ENCODE measurements at places on chromosomes 6 and 20.
A peak's percentile ranks its signal among the peaks of the same experiment; 100 is the strongest.

- DNase-seq = no peak
Measured at GRCh38 chr6:149478631-149479314, 6.0 kb downstream of the ZC3H12D start.

DNA sequence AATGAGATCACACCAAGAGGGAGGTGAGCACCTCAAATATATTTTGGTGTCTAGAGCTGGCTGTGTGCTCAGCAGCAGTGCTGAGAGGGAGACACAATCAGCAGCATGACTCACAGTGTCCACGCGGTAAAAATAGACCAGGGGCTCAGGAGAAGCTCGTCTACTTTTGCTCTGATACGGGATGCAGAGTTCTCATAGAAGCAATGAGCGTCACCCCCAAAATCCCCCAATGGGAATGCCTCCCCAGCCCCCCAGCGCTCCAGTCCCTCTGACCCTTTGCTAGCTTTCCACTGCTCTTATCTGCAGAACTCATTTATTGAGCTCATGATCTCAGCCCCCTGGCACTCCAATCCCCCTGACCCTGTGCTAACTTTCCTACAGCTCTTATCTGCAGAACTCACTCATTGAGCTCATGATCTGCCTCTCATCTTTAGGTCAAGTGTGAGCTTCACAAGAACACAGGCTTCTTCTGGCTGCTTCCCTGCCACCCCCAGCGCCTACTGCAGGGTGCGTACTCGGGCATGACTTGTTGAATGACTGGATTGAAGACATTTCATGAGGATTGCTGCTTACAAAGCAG lies 34.0 kb downstream of the SYNDIG1 start:
- DNase-seq = no peak

- DNase-seq = no peak
Measured at GRCh38 chr6:6545616-6546317, 42.8 kb upstream of the LY86 start.

GRCh38 chr6:40930555-40930954 lies 108.5 kb downstream of the UNC5CL start:
- DNase-seq = no peak

GRCh38 chr6:140653972-140654371 lies 1279.5 kb upstream of the CITED2 start:
- no peak for DNase-seq

GRCh38 chr6:159074120-159074684 lies 29.4 kb upstream of the TAGAP start:
- no peak for DNase-seq

DNA sequence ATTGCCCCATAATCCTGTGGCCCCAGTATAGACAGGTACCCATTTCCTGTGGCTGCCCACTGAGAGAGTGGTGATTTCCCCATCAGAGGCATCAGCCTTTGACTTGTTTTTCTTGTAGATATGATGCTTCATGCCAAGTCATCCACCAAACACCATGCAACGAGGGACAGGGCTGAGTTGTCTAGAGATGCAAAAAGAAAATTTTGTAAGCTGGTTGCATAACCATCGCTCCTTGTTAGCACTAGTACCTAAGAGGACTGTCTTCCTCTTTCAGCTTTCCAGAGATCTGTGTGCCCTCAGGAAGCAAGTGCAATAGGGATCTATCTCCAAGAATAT lies 166.8 kb downstream of the BCAS1 start:
- DNase-seq = no peak

GRCh38 chr6:71347119-71347518 lies 58.5 kb downstream of the OGFRL1 start:
- DNase-seq = no peak

- no peak for DNase-seq
Measured at GRCh38 chr6:99138445-99138844, 190.7 kb upstream of the FBXL4 start.

GRCh38 chr20:47466704-47467459 lies 34.8 kb upstream of the NCOA3 start:
- no peak for DNase-seq

DNA sequence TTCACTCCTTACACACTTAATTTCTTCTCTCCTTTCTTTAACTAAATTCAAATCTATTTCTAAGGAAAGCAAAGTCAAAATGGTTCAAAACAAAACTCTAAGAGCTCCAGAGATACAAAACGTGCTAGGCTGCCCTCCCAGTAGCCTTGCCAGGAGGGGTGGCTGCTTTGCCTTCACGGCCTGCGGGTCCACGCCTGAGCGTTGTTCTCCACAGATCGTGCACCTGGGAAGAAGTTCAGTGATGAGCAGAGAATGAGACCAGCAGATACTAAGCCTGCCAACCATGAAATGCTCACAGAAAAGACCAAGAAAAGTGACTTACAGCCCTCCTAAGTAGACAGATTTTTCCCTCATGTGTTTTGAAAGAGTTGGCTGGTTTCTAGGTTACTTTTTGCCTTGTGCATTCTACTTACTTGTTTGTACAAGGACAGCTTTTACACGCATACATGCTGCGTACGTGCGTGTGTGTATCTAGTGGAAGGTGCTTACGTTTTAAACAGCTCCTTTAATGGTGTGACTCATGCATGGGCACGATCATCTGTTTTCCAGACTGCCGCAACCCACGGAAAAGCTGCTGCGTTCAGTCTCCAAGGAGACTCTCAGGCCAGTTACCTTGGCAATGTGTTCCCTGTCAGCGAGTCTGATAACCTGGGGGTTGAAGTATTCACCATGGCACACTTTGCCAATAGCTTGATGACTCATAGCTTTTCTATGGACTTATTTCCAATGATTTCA lies 32.4 kb upstream of the PBOV1 start:
- DNase-seq = peak; percentile 18

DNA sequence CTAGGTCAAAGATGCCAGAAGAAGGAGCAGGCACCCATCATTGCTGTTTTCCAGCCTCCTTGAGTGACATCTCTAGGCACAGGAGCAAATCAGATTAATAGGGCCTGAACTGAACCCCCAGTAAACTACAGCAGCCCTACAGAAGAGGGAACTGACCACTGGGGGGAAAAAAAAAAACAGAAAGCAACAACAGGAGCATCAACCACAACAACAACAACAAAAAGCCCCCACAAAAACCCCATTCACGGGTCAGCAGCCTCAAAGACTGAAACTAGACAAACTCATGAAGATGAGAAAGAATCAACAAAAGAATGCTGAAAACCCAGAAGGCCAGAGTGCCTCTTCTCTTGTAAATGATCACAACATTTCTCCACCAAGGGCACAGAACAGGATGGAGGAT lies 537.4 kb upstream of the BTBD3 start:
- DNase-seq = no peak

GRCh38 chr6:129936329-129937165 lies 75.4 kb upstream of the TMEM244 start:
- DNase-seq = no peak

- no peak for DNase-seq
Measured at GRCh38 chr6:63672582-63673129, 37.1 kb downstream of the PHF3 start.

- no peak for DNase-seq
Measured at GRCh38 chr6:157941101-157941863, 40.4 kb upstream of the SYNJ2 start.

DNA sequence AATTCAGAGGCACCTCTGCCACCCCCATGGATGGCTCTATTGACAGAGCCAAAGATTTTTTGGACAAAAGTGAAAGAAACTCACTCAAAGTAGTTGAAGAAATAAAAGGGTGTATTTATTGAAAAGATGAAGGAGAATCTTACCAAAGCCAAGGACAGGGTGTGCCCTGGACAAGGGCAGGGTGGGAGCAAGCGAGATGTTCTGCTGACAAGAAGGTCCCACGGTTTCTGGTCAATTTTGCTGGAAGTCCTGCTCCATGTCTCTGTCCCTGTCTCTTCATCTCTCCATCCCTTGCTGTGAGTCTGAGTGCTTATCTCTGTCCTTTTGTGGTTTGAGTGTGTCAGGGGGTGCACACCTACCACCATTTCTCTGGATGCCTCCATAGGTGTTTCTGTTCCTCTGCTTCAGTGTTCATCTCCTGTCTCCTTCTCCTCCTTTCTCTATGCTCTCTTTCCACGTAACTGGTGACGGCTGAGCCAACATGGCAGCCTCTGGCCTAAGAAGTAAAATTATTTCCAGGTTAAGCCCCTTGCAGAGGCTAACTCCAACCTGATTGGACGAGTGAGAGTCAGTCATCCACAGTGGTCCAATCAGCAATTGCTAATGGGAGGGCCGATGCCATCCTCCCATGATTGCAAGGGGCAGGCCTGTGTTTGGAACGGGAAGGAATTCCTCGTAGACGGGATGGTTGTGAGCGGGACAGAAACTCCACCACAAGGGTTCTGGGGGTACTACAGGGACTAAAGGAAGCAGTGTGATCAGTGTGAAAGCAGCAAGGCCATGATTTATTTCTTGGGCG lies 502.1 kb upstream of the CDH4 start:
- DNase-seq = no peak

GRCh38 chr6:165439928-165440554 lies 130.6 kb upstream of the C6orf118 start:
- DNase-seq = no peak

- no peak for DNase-seq
Measured at GRCh38 chr6:157607317-157608109, 215.5 kb upstream of the SNX9 start.

DNA sequence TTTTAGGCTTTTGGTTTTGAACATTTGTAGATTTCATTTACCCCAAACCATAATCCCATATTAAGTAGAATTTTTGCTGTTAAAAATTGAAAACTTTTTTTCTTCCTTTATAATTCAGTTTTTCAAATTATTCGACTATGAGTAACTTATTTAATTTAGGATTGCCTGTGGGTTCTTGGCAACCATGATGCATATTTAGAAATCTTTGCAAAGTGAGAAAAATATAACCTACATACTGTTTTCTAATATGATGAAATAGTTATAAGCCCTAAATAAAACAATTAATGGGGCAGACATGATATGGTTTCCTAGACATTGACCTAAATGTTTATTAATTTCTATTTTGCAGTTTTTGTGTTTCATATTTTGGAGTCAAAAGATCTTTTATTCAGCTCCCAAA lies 23.6 kb downstream of the NEDD9 start:
- DNase-seq = no peak

- DNase-seq = no peak
Measured at GRCh38 chr20:48949304-48950170, 28.0 kb downstream of the ARFGEF2 start.

DNA sequence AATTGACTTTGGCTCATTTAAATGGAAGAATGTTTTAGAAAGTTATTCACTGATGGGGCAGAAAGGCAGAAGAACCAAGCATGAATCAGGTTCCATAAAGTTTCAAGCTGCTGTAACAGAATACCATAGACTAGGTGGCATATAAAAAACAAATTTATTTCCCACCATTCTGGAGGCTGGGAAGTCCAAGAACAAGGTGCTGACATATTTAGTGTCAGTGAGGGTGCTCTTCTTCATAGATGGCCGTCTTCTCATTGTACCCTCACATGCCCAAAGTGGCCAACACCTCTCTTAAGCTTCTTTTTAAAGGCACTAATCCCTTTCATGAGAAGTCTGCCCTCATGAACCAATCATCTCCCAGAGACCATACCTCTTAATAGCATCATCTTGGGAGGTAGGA lies 560.2 kb upstream of the FLRT3 start:
- no peak for DNase-seq

Measured in GOT3 (cell line).